ENCODE measurements at places on chromosomes 1 and 21.

DNA sequence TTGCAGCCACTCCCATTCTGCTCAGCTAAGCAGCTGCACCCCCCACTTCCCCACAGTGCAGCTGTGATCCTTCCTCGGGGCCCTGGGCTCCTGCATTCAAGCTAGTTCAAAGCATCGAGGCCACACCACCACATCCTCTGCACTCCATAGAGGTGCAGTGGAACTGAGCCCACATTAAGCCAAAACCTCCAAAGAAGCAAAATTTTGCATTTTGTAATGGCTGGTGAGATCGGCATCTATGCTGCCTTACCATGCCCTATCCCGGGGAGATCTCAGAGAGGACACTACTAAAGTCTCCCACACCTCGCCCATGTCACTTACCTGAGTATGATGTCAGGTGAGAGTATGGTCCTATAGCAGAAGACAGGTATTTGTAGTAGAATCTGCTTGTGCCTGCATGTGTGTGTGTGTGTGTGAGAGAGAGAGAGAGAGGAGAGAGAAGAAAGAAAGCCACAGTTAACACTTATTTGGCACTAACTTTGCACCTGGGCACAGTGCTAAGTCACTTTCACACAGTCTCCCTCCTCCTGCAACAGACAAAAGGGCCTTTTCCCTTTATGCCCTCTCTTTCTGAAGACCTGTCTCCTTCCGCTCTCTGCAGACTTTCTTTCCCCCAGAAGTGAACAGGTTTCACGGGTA is 89.8 kb downstream of the KIF14 start:
- DNase-seq = no peak

DNA sequence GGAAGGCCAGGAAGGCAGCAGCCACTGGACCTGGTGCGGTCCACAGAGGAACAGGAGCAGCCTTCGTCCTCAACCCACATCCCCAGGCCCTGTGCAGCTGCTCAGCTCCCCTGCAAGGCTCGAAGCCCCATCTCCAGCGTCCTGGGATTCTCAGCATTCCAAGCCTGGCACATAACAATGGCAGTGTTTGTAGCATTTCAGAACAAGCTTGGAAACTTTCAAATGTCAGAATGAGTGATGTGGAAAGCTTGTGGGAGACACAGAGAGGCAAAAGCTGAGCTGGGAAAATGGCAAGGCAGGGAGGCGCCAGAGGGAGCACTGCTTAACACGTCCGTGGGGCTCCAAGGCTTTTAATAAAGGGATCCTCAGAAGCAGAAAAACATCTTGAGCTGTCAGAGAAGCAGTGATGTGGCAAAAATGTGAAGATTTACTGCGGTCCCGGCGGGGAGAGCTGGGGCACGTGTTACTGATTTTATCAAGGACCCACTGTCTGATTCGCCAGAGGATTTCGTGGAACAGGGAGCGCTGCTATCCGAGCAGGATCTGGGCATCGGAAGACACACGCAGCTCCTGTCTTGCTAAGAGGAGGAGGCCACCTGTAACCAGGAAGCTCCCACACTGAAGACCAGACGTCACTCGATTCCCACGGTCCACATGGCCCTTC is 38.1 kb downstream of the TOMM20 start:
- DNase-seq = no peak

DNA sequence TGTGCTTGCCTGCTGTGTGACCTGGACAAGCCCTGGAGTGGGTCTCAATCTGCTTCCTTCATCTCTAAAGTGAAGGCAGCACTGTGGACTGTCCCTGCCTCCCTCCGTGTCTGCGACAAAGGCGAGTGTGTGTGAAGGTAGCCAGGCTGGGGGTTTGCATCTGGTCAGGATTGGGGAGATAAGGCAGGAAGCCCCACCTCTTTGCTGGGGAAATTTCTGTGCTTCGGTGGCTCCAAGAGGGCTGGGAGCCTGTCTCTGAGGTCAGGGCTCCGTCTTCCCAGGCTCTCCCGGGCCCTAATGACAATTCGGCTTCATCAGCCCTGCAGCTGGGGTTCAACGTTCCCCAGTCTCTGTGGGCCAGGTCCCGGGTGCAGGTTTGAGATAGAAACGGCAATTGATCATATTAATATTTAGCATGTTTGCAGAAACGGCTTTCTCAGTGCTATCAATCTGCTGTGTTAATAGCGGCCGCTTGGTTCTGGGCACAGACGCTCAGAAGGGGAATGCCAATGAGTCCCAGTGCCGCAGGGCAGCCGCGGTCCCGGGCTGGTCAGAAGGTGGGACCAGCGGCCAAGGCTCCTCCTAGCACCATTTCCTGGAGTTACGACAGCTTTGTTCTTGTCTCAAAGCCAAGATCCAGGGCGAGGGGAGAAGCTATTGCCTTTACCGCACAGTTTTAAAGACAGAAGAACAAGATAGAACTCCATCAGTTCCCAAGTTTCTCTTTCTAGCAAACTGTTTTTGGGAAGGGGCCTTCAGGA is 105.7 kb downstream of the PRDM16 start:
- DNase-seq = no peak

DNA sequence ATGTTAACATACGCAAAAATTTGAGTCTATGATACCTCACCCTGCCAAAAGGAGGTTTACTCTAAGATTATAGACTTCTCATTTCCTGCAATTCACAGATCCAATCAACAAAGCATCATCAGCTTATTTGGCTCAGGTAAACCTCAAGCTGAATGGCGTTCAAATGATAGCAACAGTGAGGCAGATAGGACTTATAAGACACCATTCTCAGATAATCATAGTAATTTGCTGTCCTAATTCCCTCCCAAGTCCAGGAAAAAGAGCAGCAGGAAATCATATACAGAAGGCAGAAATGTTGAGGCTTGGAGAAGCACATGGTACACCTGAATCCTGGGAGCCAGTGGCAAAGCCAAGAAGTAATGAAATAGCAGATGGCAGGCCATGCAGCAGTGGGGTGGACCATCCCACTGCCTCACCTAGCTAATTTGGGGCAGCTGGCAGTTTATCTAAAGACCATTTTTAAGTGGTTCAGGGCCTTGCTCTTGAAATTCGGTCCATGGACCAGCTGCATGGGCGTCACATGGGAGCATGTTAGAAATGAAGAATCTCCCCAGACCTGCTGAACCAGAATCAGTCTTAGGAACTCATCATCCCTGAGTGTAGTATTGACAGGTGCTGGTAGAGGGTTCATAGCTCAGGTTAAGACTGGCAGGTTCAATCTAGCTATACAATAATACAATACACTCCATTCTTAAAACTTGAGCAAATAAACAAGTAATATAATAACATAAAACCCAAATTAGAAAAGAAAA is 57.7 kb downstream of the ASTN1 start:
- DNase-seq = no peak

GRCh38 chr1:42179275-42179674 is 14.7 kb upstream of the GUCA2A start:
- DNase-seq = no peak

DNA sequence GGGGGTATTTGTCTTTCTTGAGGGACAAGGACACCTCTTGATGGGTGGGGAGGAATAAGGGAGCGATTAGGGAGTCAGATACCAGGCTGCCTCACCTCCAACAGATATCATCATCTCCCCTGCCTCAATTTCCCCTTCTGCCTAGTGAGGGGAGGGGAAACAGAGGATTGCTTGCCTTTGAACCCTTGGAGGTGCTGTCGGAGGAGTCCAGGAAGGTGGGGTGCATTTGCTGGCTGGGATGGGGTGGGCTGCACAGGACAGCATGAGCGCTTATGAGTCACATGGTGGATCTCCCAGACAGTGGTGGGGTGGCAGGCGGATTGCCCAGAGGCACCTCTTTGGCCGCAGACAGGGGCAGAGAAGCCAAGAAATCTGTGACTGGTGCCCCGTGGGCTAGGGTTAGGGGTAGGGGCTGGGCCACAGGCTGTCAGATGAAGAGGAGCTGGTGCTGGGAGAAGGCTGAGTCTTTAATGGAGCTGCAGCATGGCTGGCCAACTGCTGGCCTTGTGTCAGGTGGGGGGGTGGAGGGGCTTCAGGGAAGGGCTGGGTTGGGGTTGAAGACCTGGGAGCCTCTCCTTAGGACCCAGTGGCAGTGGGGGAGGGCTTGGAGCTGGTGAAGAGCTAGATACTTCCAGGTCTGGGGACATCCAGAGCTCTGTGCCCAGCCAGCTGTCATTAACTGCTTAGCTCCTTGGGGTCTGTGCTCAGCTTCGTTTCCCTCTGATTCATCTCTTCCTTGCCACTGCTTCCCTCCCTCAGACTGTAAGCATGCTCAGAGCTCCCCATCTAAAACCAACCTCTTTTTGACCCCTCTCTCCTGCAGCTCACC is 7.0 kb upstream of the ADORA1 start:
- DNase-seq = peak; percentile 58

DNA sequence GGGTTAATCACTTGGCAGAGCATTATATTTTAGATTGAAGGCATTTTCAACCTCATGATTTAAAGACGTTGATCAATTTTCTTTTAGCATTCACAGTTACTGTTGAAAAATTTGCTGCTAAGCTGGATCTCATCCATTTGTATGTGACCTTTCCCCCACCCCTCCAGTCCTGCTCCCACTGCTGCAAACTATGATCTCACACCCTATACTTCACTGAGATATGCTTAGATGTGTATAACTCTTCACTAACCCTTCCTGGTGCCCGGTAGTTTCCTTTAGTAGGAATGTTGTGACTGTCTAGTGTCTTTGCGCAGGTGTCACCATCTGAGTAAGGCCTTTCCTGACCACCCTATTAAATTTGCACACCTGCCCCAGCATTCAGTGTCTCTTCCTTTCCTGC is 67.0 kb upstream of the C1orf21 start:
- DNase-seq = no peak

GRCh38 chr1:93629101-93630059 is 52.3 kb downstream of the BCAR3 start:
- DNase-seq = no peak

- DNase-seq = no peak
Observed at GRCh38 chr21:45405819-45406762, 1.1 kb downstream of the COL18A1 start.

DNA sequence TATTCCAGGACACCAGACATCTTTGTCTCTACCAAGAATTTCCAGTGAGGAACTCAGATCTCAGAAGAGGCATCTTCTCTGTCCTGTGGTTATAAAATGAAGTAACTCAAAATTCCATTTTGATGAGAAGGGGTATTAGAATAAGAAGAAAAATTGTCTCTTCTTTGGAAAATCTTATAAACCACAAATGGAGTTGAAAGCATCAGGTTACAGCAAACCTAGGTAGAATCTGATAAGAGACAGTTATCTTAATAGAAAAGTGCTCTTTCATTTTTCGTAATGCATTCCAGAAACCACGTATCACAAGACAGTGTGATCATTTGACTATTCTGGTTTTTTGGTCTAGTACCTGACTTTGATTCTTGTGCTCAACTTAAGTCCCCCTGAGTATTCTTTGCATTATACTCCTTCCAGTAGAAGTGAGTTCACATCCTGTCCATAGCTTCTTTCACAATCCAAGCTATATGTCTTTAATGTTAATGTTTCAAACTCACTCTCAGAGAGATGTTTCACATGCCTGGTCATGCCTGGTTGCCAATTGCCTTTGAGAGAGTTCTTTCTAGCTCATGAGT is 120.9 kb upstream of the PRDX6 start:
- DNase-seq = no peak

- no peak for DNase-seq
Observed at GRCh38 chr1:109846846-109847245, 63.8 kb upstream of the CSF1 start.

DNA sequence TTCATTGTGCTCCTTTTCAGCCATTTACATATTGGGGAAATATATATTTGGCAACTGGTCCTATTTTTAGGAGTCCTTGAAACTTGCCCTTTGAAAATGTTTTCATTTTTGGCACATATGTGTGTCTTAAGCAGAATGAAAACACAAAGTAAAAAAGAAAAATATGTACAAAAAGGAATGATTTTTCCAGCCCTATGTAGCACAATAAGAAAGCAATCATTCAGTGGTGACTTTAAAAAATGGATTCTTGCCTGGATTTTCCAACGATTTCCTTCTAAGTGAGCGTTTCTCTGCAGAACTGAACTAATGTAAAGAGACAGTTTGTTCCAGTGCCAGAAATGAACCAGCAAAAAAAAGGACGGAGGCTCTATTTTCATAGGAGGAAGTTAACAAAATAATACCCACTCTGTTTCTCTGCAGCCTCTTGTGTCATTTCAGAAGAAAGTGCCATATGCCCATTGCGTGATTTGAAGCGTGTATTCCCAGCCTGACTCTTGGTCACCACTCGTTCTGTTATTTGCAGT is 340.1 kb downstream of the SETD4 start:
- DNase-seq = no peak

DNA sequence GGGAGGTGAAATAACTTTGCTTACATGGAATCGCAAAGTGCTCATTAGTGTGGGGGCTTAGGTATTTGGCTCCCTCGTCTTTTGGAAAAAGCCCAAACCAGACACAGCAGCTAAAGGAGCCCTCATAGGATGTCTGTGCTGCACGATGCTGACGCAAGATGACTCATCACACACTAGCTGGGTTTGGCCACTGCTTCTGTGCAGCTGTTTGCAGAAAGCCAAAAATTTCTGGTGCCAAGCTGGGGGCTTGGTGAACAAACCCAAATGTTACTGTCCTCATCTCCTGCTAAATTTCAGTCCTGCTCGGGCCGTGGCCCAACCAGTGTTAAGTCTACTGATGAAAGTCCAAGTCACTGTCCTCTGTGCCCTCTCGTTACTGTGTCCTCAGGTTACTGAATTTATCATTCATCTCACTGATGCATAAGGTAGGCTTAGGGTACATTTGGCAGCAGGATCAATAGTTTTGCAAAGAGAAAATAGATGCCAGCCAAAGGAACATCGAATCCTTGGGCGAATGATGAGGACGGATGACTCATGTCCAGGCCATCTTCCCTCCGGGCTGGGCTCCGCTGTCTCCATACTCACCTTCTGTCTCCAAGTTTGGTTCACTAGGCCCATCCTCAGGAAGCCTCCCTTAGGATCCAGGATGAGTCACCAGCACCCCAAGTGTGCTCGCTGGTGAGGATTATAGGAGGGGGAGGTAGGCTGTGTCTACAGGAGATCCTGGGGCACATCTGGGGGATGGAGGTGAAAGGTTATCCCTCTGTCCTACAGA is 177.7 kb downstream of the ADSS2 start:
- DNase-seq = peak; percentile 56

- DNase-seq = no peak
Observed at GRCh38 chr1:17001760-17002523, 9.8 kb downstream of the ATP13A2 start.

- DNase-seq = no peak
Observed at GRCh38 chr1:103156966-103157365, 48.6 kb upstream of the COL11A1 start.
